Caudate nucleus (tissue), 63 donors: ENCODE measurements at places on chromosomes 12 and 14.

DNA sequence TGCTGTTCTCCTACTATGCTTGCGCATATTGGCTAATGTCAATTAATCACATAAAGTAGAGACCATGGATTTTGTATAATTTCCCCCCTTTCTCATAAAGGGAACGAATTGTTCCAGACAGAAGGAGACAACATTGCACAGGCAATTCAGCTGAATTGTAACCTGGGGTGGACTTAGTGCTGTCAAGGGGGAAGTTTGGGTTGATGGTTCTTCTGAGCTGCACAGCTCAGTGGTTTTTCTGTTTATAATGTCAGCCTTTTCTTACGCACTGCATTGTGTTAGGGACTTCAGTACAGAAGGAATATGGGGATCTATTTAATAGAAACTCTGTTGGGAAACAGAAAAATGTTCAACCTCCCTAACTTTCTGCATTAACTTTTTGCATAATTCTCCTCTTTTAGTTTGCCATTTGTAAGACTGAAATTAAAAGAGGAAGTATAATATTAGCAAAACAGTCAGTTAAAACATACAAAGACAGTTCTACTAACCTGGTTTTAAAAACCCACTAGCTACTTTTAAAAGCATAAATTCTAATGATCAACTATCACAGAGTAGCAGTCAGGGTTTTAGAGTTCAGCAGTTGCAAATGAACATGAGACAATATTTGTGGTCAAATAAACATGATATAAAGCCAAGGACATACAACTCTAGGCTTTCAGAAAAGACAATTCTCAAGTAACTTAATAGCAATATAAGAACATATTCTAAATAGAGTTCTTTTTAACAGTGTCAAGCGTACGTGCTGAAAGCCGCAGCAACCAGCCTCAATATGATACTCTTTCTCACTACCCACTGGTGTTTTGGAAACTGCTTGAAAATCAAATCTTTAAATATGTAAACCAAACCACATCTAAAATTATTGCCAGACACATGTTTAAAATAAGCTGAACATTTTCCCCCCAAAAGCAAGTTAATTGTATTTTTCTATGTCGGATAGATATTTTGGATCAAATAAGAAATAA lies 393.0 kb downstream of the FSCB start:
- DNase-seq = no peak

DNA sequence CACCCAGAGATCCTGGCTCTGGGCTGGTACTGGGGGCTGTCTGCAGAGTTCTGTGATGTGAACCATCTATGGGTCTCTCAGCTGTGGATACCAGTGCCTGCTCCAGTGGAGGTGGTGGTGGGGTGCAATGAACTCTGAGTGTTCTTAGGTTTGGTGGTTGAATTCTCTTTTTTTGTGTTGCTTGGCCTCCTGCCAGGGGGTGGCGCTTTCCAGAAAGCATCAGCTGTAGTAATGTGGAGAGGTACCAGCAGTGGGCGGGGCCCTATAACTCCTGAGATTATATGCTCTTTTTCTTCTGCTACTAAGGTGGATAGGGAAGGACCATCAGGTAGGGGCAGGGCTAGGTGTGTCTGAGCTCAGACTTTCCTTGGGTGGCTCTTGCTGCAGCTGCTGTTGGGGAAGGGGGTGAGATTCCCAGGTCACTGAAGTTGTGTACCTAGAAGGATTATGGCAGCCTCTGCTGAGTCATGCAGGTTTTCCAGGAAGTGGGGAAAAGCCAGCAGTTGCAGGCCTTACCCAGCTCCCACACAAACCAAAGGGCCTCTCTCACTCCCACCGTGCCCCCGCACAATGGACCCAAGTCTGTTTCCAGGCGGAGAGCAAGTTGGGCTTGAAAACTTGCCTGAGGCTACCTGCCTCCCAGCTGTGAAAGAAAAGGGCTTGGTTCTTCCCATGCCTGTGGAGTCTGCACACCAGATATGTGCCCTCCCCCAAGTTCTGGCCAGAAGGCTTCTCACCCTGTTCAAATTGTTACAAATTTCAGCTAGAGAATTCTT lies 18.6 kb downstream of the CCER1 start:
- no peak for DNase-seq

GRCh38 chr12:4813741-4814140 lies 93.5 kb downstream of the GALNT8 start:
- DNase-seq = no peak

DNA sequence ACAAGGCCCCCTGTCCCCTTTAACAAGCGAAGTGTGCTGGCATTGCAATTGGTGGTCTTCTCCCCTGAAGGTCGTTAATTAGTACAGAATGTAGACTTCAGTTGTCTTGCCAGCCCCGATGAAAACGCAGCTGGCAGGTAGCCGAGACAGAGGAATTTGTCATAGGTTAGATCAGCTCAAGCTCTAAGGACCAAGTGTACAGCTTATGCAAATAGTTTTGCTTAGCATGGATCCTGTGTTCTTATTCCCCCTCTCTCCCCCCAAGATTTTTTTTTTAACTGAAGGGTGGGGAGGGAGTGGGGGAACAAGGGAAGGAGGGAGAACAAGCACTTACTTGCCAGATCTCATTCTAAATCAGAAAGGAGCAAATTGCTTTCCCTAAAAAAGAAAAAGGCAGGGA lies 58.6 kb upstream of the PARP11 start:
- DNase-seq = no peak

GRCh38 chr12:95986635-95987570 lies 9.2 kb downstream of the HAL start:
- DNase-seq = no peak

DNA sequence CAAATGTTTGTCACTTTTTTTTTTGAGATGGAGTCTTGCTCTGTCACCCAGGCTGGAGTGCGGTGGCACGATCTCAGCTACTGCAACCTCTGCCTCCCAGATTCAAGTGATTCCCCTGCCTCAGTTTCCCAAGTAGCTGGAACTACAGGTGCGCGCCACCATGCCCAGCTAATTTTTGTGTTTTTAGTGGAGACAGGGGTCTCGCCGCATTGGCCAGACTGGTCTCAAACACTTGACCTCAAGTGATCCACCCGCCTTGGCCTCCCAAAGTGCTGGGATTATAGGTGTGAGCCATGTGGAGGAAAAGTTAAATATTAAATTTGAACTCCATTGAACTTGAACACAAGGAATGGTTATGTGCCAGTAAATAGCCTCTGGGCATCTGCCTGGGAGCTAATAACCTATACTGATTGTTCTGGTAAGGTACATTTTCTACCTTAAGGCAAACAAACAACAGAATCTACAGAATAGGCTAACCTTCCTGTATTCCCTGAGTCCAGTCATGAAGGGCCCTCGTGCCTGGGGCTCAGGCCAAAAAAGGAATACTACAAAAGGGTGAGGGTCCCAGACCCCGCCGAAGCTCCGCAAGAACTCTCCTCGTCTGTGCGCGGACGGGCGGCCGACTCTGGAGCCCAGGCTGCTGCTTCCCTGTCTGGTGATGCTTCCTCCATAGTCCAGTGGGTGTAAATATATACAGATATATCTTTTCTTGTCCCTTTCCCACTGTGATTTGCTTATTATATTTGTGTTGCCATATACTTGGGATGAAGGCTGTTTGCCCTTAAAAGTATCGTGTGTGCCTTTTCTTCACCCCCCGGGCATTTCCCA lies 74.0 kb upstream of the EIF5 start:
- DNase-seq = no peak

GRCh38 chr12:14284184-14284722 lies 81.2 kb upstream of the ATF7IP start:
- DNase-seq = no peak

- DNase-seq = no peak
Observed at GRCh38 chr12:57518176-57518919, 2.0 kb downstream of the DDIT3 start.
